Small intestine (tissue), 16 donors: ENCODE measurements at places on chromosomes 4 and X.

DNA sequence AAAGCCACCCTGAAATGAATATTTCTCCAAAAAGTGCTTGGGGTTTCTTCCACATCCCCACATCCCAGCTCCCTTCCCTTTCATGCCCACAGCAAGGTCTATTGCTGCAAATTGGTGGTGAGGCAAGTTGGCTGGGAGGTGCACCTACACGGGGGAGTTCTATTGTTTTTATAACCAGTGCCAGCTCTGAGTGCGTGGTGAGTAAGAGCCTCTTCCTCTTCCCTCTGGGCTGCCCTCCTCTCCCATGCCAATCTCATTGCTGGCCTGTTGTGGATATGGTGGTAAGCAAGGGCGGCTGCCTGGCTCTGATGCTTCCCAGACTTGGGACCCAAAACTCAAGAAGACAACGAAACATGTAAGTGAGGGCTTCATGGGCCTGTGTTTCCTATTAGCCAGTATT lies 204.3 kb downstream of the SHROOM3 start:
- no peak for DNase-seq

GRCh38 chrX:40380655-40381488 lies 199.9 kb upstream of the ATP6AP2 start:
- no peak for DNase-seq

DNA sequence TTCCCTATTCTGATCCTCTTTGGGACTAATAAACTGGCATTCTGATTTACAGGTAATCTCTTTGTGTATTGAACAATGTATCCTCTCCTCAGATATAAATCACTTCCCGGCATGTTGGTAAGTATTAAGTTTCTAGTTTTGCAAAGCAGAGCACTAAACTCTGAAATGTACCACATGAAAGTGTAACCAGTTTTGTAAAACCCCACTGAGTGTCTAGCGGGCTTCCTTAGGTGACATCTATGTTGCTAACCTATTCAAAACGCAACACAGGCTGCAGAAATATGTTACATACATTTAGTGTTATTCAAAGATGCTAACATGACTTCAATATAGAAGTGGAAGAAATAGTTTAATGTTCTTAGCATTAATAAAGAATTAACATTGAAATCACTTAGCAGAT lies 25.2 kb downstream of the DNAJB14 start:
- DNase-seq = no peak

DNA sequence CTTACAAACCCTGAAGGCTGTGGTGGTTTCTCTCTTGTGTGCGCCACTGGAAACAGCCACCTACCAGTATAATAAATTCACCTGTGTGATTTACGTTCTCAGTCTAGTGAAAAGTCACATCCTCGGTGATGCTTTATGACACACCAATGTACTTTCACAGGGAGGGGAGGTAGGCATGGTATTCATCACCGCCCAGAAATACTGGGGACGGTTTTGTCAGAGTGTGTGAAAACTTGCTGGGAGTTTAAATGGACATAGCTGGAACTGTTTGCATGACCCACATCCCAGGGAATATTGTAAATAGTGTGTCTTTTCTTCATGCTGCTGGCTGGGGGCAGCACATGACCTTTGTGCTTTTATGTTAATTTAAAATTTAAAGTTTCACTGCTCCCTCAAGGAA lies 421.8 kb downstream of the MAPK10 start:
- DNase-seq = no peak

DNA sequence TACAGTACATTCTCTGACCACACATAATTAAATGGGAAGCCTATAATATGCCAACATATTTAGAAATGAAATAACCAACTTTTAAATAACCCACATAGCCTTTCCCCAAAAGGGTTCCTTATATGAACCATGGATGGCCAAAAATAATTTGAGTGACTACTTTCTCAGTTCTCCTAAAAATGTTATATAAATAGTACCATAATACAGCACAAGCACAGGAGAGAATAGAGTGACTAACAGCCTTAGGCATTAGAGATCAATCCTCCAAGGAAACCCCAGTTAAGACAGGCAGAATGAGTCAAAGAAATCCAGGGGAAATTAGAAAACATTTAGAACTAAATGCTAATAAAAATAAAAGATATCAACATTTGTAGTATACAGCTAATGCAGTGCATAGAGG lies 50.2 kb downstream of the ANKRD17 start:
- no peak for DNase-seq

GRCh38 chrX:69429339-69430015 lies 74.6 kb upstream of the NALF2 start:
- no peak for DNase-seq

DNA sequence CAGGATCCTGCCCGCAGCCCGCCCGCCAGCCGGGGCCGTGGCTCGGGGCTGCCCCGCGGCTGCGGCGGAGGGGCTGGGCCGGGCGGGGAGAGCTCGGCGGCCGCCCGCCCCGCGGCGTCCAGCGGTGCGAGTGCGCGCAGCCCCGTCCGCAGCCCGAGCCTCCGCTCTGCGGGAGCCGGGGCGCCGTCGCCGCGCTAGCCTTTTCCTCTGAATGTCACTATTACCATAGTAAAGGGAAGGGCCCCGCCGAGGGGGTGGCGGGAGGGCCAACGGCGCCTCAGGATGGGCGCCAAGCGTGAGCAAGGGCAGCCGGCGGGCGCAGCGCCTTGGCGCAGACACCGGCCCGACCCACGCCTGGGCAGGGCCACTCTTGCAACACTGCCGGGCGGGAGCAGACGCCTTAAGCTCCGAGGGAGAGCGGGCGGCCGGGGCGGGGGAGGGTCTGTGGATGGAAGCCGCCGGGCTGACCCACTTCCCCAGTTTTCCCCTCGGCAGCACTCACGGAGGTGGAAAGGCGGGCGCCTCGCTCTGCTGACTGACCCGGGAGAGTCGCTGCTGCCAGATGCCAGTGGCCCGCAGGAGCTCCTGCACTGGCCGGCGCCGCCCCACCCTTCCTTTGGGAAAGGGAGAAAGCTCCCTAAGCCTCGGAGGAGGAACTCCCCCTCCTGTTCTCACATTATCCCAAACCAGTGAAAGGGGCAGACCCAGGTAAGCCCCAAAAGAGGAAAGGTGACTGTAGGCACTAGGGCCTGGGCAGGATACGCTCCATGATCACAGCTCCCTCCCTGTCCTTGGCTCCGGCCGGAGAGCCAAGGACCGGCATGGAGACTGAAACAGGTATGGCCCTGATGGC lies 329.4 kb downstream of the HNRNPD start:
- peak; percentile 56 for DNase-seq

GRCh38 chr4:144302704-144303536 lies 162.4 kb upstream of the GYPA start:
- DNase-seq = no peak
